Ecto neural progenitor cell (in vitro differentiated cells): ENCODE measurements at places on chromosomes 6 and 20.

DNA sequence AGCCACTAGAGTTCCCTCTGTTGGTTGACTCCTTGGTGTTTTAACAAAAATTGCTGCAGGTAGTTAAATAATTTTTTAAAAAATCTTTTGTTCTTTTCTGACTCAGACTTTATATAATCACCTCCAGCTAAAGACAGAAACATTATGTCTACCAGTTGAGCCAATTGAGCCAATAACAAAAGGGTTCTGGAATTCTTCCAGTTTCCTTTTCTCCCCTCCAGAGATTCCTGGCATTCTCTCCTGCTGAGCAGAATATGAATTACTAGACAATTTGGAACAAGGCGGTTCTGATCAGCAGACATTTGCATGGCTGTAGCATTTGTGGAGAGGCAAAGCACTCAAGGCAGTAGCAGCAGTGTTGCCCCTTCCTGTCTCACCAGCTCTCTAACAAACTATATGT lies 144.0 kb upstream of the SLC35B3 start:
- DNase-seq, result no peak

DNA sequence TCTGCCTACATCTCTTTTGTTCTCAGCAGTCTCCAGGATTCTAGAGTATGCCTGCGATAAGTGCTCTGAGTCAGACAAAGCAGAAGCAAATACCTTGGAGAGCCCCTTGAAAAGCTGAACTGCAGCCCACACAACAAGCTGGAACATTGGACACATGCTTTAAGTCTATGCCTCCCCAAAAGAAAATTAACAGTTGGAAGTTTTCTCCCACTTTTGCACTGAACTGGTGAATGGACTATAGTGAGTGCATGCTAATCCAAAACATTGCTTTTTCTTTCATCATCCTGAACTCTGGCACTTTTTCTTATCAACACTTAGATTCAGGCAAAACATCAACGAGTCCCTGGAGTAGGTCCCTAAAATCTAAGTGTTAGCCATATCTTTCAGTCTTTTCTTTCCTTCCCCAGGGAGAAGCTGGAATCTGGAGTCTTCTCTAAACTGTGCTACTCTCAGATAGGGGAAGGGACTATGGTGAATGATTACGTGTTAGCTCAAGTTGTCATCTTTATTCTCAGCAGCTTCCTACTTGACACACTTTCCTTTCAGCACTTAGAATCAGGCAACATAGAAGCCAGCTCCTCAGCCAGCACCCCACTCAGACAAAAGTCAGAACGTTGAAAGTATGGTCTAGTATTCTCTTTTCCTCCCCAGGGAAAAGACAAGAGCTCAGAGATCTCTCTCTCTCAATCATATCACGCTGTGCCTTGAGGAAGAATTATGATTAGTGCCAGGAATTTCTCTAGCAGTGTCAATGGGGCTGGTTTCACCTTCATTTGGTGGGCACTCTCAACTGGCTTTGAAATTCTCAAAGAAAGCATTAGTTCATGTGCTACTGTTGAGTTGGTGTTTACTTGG lies 811.0 kb upstream of the GJE1 start:
- DNase-seq, result no peak

- DNase-seq, result peak; percentile 87
These were observed at the start of gene ADGRB3 for GRCh38 chr6:68634726-68635411. TSS of gene ADGRB3 (plus strand) at chr6:68635282. CDS start at chr6:68638676, 3,394 bp downstream.

GRCh38 chr6:79048611-79049010 lies 29.4 kb downstream of the PHIP start:
- no peak for DNase-seq

- no peak for DNase-seq
These were observed 103.1 kb upstream of the SULF2 start for GRCh38 chr20:47888351-47888750.

DNA sequence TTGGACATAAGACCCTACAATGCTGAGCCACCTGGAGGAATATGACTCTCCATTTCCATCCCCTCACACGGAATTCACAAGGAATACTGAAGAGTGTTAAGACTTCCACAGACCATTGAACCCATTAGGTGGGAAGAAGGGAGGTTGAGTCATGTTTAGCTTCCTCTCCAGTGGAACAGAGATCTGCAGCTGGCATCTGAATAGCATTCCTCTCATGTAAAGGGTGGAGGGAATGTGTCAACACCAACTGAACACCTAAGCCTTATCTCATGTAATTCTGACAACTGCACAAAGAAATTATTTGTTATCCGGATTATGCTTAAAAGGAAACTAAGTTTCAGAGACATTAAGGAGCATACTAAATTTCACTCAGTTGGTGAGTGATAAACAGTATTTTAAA lies 705.9 kb downstream of the MAFB start:
- DNase-seq, result no peak

DNA sequence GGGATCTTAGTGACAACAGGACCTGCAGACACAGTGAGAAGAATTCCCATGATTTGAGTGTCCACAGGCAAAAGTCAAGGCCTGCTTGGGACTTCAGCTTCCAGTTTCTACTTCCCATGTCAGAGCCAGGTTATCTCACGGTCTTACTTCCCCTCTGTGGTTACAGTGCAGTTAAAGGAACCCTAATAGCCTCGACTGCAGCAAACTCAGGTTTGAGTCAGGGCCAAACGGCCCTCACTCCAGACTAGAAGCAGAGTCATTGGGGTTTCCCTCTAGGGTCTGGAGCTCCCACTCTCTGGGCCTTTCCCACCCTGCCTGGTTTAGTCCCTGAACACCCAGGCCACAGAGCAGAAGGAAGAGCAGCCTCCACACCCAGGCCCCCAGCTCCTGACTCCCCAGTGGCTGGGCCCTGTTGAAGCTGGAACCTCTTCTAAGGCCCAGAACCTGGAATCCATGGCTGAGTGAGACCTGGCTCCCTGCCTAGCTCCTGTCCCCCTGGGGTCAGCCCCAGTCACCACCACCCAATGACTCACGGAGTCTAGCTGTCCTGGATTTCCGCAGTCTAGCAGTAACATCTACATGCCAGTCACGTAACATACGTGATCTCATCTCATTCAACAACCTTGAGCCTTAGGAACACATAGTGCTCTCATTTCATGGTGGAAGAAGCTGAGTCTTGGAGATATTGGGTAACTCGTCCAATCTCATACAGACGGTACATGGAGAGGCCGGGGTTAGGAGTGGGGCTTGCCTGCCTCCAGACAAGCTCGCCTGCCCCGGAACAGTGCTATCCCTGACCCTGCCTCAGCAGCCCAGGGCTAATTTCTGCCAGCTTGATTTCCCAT lies 9.2 kb upstream of the GHRH start:
- no peak for DNase-seq

DNA sequence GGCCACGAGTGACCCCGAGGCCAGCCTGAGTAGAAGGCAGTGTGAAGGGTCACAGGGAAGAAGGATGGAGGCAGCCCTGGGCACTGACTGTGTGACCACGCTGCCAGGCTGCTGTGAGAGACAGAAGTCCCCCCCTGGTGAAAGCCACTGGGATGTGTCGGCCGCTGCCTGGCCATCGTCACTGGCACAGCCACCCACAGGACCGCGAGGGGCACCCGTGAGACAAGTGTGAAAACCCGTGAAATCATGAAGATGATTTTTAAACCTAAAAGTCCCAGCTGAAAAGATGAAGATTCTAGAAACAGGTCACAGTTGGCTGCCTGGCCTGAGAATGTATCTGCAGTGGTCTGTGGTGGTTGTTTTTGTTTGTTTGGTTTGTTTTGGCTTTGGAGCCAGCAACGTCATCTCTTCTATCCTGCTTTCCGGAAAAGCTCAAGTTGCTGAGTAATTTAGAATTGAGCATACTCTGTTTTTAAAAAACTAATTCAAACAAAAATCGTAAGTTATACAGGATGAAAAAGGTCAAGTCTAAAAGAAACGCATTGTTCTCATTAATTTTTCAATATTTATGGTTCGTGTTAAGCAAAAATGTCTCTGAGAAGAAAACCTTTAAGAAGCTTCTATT lies 94.7 kb downstream of the HUS1B start:
- DNase-seq, result no peak

DNA sequence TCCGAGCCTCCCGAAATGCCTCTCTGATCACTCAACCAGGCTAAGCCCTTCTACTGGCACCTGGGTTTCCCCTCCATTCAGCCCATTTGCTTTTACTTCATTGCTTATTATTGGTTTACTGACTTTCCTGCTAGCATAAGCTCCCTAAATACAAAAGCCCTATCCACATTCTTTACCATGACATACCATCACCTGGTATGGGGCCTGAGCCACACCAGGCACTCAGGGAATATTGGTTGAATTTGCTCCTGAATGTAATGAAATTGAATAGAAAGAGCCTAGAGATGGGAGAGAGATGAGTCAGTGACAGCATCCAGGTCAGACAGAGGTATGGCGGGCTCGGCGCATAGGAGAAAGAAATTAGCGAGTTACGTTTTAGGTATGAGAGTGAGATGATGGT lies 120.0 kb downstream of the CD164 start:
- no peak for DNase-seq

DNA sequence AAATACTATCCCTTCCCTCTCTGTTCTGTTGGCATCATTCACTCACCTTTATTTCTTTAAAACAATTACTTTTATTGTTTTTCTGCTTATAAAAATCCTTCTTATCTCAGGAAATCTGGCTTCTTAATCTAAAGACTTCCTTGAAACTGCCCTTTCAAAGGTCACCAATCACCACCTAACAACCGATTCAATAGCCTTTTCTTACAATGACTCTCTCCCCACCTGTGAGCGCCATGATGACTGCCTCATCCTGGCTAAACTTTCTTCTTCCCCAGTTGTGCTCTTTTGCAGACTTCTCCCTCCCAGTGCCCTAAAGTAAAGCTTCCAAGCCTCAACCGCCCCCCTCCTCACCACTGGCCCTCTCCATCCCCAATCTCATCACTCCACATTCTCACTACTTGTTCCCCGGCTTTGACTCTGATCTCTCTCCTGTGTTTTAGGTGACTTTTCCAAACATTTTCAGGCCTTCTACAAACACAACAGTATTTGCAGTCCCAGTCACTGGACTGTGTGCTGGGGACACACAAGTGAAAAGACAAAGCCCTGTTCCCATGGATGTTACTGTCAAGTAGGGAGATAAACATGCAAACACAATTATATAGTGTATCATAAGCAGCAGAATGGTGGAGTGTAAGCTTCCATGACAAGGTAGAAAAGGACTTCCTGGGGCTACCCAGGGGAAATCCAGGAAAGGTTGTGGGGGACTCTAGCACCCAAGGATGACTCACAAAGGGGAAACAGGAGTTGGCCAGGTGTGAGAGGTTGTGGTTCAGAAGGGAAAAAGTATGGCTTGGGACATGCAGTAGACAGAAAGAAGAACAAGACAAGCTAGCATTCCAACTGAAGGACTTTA lies 12.8 kb downstream of the NHSL1 start:
- no peak for DNase-seq

DNA sequence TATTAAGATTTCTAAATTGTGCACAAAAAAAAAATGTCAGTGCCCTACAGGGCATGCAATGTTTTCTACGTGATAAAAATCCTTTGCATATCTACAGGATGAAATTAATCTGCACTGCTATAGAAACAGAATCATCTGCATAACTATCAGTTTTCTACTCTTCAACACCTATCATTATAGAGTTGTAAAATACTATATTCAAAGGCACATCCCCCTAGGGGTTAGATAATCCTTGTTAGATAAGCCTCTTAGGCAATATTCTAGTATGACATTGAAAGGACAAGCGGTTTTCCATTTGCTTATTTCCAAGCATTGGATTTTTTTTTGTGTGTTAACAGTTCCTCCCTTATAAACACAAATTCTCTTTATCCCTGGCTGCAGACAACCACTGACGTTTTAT lies 98.7 kb upstream of the LAMA2 start:
- no peak for DNase-seq

- no peak for DNase-seq
These were observed 44.0 kb upstream of the SPDEF start for GRCh38 chr6:34600101-34600500.
